ENCODE measurements at places on chromosomes 3 and 15.
A peak's percentile ranks its signal among the peaks of the same experiment; 100 is the strongest.

DNA sequence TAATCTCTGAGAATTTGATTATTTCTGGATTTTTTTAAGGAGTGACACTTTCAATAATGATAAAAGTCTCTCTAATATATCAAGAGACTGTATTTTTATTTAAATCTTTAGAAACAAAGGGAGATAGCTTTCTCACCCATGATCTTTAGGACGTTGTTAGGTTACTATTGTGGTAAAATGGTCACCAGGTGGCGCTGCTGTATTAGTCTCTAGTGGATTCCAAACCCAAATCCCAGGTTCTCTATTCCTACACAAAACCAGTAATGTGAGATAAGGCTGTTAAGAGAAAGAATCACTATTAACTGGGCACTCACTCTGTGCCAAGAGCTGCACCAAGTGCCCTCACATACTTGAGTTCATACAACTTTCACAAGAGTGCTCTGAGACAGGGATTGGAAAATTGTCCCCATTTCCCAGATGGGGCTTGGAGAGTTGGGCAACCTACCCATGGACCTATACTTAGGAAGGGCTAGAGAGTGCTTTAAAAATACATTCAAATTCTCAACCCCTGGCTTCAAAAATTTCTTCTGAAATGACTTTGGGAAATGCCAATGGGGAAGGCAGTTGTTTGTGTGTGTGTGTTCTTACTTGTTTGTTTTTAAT, 593.4 kb upstream of the TGFBR2 start:
- DNase-seq, result peak; percentile 23

DNA sequence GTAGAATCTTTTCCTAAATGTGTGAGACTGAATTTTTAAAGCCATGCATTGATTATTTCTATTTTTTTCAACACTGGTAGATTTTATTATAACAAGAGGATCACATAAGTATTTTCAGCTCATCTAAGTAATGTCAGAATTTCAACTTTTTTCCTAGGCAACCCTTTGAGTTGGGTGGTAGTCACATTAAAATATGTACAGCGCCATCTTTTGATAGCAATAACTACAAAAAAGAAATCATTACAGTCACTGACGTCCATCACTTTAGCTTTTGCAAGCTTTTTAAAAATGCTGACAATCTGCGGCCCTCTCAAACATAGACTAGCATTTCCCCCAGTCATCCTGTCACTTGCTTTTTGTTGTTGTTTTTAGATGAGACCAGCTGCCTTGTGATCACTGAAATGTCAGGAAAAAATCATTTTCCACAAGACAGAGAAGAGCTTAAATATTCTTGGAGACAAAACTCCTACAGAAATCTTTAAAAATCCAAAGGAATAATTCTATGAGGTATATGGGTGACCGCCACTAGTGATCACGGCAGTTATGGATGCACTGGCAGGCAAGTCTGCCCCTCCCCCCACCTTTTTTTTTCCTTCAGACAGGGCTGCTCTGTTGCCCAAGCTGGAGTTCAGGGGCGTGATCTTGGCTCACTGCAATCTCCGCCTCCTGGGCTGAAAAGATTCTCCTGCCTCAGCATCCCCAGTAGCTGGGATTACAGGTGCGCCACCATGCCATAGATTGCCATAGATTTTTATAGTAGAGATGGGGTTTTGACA, 384.0 kb upstream of the KCNMB2 start:
- DNase-seq, result no peak

DNA sequence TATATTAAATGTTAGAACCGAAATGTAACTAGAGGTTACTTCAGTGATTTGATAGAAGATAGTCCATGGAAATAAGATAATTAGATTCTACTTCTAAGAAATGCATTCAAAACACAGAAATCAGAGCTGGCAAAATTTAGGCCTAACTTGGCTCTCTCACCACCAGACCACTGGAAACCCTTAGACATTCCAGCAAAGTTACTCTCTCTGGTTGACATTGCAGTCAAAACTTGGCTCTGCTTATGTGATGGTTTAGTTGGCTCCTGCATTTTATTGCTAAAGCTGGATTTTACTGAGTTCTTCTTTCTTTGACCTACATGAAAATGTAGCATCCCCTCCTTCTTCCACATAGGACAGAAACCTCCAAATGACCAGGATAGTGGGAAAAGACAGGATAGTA, 35.4 kb upstream of the CBLB start:
- DNase-seq, result no peak

DNA sequence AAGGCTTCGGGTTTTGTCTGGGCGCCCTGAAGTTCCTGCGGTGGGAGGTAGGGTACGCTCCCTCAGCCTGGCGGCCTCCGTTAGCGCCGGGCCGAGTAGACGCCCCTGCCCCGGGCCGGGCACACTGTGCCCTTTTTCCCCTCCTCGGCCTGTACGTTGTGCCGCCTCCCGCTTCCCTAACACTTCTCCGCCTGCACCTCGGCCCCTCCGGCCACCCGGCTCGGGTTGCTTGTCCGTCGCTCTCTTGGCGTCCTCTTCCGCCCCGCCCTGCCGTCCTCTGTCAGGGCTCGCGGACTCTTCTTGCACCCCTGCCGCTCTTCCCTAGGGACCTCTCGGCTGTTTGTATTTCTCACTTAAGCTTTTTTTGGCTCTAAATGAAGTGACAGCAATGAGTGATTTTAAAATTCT, 384 bp downstream of the KNL1 start:
- no peak for DNase-seq

- DNase-seq, result no peak
These were observed 44.0 kb downstream of the FGD5 start for GRCh38 chr3:14862661-14863230.

DNA sequence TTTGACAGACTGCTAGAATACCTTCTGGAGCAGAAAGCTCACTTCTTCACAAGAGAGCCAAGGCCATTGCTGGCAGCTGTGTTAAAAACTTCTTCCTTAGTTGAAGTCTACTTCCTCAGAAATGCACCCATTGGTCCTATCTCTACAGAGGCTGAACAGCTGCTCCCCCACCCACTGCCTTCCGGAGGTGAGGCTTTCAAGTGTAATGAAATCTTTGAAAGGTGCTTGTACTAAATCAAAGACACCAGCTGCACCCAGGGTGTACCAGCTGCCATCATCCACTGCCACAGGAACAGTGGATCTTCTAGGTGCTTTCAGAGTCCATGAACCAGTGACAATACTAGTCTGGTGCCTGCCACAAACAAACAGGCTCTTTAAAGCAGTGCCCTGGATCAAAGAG, 26.4 kb upstream of the HERC1 start:
- no peak for DNase-seq

DNA sequence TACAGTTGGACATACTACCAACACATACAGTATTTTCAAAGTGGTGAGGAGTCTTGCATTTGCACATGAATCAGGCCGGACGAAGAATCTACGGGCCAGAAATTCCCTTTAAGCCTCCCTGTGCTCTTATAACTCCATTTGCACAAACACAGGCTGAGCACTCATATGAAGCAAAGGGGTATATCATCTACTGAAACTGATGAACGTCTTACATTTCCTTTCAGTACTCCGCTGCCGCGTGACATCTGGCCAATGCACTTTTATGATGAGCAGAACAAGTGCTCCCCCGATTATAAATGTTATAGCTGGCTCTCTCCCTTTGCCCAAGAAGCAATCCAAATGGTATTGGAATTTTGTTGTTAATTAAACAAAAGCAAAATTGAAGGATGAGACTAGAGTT, 110.3 kb upstream of the ICE2 start:
- DNase-seq, result no peak

- DNase-seq, result no peak
These were observed 5.4 kb downstream of the VILL start for GRCh38 chr3:37995652-37996641.

All from central memory CD8-positive, alpha-beta T cell (primary cell).